ENCODE measurements at places on chromosomes 16 and 17. TPM values are rescaled to one million over a fixed set of nuclear protein-coding genes. Genes with fewer than 3 reads are reported as not detected.
A peak's percentile ranks its signal among the peaks of the same experiment; 100 is the strongest.

Gene FN3K
- 2.0 TPM for total RNA-seq

GRCh38 chr17:73309727-73310596, 1.8 kb downstream of the CDC42EP4 start:
- no peaks in the 10 kb centered on the region for H3K36me3 ChIP-seq
- H3K4me3 ChIP-seq: peak overlapping the region; percentile 74
- peaks cover 11% of the 10 kb centered on the region for H3K27me3 ChIP-seq

DNA sequence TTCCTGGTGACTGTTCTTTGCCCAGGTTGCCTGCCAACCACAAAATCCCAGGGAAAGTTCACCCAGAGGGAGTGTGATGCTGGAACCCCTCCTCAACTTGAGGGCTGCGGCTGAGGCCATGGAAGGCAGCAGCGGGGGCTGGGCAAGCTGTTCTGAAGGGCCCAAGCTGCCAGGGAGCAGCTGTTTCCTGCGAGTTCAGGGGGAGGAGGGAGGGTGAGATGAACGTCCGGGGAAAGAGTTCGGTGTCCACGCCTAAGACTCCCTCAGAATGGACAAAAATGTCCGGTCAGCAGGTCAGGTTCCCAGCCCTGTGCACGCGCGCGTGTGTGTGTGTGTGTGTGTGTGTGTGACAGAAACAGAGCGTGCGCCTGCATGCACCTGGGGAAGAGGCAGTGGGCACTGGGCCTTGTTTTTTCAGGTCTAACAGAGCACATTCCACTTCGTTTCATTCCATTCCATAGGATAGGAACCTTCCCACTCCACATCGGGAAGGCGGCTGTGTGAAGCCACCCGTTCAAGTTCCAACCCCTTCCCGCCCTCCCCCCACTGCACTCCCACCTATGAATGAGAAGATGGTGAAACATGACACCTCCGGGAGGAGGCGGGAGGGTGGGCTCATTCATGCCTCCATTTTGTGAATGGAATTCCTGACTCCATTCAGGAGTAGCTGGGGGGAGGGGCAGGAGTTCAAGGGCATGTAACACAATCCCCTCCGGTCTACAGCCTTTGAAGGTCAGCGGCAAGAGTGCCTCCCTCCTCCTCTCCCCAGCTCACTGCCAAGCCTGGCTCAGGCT, 15.7 kb downstream of the ETV4 start:
- H3K4me1 ChIP-seq: no peaks in the 10 kb centered on the region
- DNase-seq: no peak
- H3K36me3 ChIP-seq: peaks cover 3% of the 10 kb centered on the region
- no peak overlapping the region for H3K27ac ChIP-seq

Gene SGF29
- 49.3 TPM for total RNA-seq

DNA sequence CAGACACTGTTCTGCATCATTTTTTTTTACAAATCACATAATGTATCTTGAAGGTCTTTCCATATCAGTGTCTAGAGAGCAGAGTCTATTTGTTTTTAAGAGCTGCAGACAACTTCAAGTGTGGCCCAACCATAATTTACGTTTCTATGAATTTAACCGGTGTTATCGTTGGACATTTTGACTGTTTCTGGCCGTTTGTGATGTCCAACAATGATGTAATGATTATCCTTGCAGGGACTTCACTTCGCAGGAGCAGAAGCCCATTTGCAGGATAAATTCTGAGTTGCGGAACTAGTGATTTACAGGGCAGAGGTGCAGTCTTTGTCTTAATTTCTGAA, 26.9 kb upstream of the HLF start:
- peaks cover 23% of the 10 kb centered on the region for H3K27me3 ChIP-seq
- no peaks in the 10 kb centered on the region for H3K36me3 ChIP-seq
- H3K27ac ChIP-seq: no peak overlapping the region
- H3K4me1 ChIP-seq: peaks cover 18% of the 10 kb centered on the region
- DNase-seq: no peak

GRCh38 chr17:7435676-7436555, 681 bp downstream of the TMEM102 start:
- H3K4me1 ChIP-seq: peaks cover 43% of the 10 kb centered on the region
- H3K4me3 ChIP-seq: peak overlapping the region; percentile 87
- peak overlapping the region; percentile 97 for H3K27ac ChIP-seq
- peaks cover 17% of the 10 kb centered on the region for H3K27me3 ChIP-seq
- peak; percentile 71 for DNase-seq
- peaks cover 24% of the 10 kb centered on the region for H3K36me3 ChIP-seq

DNA sequence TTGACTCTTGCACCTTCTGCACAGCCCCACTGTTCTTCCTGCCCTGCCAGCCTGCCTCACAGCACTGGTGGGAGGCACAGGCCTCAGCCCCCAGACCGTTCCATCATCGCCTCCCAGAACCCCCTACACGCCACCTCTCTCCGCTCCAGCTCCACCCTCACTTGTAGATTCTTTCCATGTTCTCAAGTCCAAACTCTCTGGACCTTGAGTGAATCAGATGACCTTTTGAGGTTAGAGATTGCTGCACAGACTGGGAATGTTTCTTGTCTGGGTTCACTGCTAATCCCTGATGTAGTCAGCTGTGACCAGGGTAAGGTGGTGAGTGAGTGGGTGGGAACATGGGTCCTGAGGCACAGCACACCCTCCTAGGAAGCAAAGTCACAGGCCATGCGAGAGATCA, 272.4 kb downstream of the IRF8 start:
- peaks cover 7% of the 10 kb centered on the region for H3K4me1 ChIP-seq
- no peak overlapping the region for H3K4me3 ChIP-seq
- no peak for DNase-seq
- no peak overlapping the region for H3K27ac ChIP-seq
- no peaks in the 10 kb centered on the region for H3K36me3 ChIP-seq

Gene ELMO3
- 6.3 TPM for total RNA-seq

DNA sequence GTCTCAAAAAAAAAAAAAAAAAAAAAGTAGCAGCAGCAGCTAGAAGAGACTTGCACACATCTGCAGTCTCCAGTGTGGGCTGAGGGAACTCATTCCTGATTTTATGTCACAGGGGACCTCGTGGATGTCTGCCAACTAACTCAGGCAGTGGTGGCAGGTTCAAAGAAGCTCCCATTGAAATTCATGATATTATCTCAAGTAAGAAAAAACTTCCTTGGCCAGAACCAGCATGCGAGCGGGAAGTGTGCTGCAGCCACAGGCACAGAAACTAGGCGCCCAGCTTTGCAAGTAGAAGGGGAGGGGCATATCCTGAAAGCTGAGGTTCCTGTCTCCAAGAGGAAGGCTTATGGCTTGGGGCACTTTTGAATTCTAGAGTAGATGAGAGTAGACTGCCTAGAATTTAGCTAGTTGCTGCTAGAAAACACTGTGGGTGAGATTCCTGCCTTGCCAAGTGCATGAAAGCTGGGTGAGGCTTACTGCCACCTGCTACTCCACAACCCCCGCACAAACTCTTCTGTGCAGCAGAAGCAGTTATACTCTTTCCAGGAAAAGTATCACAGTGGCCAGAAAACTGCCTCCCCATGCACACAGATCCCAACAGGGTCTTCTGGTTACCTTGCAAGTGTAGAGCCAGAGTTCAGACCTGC, 603.8 kb upstream of the CA10 start:
- no peak for DNase-seq
- no peak overlapping the region for H3K4me3 ChIP-seq
- H3K27me3 ChIP-seq: no peaks in the 10 kb centered on the region
- no peaks in the 10 kb centered on the region for H3K36me3 ChIP-seq
- no peak overlapping the region for H3K27ac ChIP-seq

DNA sequence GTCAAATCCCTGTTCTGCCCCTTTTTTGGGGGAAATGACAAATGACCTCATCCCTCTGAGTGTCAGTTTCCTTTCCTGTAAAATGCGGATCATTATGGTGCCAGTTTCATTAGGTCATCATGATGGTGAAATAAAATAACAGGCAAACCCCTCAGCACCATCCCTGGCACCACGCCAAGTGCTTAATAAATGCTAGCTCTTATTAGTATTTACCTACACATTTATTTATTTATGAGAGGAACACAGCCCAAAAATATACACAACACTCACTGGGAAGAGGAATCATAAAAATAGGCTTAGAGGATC, 28.6 kb upstream of the GPRC5B start:
- DNase-seq: no peak
- H3K4me1 ChIP-seq: no peaks in the 10 kb centered on the region
- no peaks in the 10 kb centered on the region for H3K36me3 ChIP-seq

Gene CLEC18B
- 1.9 TPM for total RNA-seq

Gene EPN3
- total RNA-seq: not detected

GRCh38 chr16:47057630-47057993, 84.1 kb upstream of the DNAJA2 start:
- no peak for DNase-seq
- H3K4me3 ChIP-seq: no peak overlapping the region
- H3K4me1 ChIP-seq: no peaks in the 10 kb centered on the region

Gene C17orf67
- 5.1 TPM for total RNA-seq

DNA sequence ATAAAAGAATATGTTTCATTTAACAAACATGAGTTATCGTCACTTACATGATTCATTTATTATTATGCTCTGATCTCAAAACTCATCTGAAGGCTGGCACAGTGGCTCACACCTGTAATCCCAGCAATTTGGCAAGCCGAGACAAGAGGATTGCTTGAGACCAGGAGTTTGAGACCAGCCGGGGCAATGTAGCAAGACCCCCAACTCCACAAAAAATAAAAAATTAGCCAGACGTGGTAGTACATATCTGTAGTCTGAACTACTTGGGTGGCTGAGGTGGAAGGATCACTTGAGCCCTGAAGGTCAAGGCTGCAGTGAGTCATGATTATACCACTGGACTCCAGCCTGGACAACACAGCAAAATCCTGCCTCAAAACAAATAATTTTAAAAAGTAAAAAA, 16.0 kb downstream of the APPBP2 start:
- H3K27me3 ChIP-seq: no peaks in the 10 kb centered on the region
- DNase-seq: no peak
- peaks cover 20% of the 10 kb centered on the region for H3K36me3 ChIP-seq
- H3K4me3 ChIP-seq: no peak overlapping the region
- no peak overlapping the region for H3K27ac ChIP-seq

Gene PRAC1
- not detected for total RNA-seq

- H3K4me3 ChIP-seq: no peak overlapping the region
- peaks cover 16% of the 10 kb centered on the region for H3K27me3 ChIP-seq
- no peaks in the 10 kb centered on the region for H3K36me3 ChIP-seq
- no peak overlapping the region for H3K27ac ChIP-seq
- no peak for DNase-seq
- no peaks in the 10 kb centered on the region for H3K4me1 ChIP-seq
Observed at GRCh38 chr16:66079671-66080334, 286.7 kb upstream of the CDH5 start.

DNA sequence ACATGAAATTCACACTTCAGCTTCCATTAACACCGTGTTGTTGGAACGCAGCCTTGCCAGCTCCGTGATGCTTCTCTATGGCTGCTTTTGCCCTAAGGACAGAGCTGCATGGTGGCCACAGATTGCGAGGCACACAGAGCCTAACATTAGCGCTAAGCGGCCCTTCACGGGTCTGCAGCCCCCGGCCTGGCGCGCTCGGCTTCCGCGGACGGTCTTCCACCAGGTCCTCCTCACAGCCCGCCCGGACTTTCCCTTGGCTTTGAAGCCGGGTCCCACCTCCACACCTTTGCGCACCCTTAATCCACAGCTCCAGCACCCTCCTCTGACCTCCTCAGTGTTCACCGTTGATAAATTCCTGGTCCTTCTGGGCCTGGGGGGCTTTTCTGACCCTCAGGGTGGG, 19.6 kb downstream of the SCGB1C2 start:
- no peak for DNase-seq
- no peaks in the 10 kb centered on the region for H3K27me3 ChIP-seq
- H3K36me3 ChIP-seq: no peaks in the 10 kb centered on the region
- H3K4me3 ChIP-seq: no peak overlapping the region
- H3K4me1 ChIP-seq: no peaks in the 10 kb centered on the region
- H3K27ac ChIP-seq: no peak overlapping the region

DNA sequence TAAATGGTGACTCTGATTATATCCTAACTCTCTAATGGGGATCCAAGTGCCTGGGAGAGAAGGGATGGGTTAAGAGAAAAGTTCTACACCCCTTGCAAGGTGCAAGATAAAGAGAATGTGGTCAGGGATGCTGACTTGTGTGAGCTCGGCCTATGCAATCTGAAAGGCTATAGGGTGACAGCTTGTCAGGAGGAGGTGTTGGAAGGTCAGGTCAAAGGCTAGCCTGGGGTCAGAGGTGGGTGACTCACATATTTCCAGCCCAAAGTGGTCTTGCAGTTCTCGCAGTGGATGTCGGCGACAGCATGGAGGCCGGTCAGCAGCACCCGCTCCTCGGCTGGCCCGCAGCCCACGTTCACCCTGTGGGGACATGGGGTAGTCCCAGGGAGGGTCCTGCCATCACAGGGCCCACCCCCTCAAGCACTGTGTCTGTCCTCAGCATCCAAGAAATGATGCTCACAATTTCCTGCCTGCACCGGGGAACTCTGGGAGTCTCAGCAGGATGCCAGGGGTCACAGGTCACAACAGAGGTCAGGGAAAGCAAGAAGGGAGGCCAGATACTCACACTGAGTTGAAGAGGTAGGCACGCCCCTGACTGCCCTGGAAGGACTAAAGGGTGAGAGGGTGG, 1.4 kb downstream of the YPEL3 start:
- peaks cover 47% of the 10 kb centered on the region for H3K36me3 ChIP-seq
- peak overlapping the region; percentile 83 for H3K4me3 ChIP-seq
- H3K27me3 ChIP-seq: no peaks in the 10 kb centered on the region
- H3K4me1 ChIP-seq: peaks cover 58% of the 10 kb centered on the region
- no peak for DNase-seq
- H3K27ac ChIP-seq: peak overlapping the region; percentile 92

DNA sequence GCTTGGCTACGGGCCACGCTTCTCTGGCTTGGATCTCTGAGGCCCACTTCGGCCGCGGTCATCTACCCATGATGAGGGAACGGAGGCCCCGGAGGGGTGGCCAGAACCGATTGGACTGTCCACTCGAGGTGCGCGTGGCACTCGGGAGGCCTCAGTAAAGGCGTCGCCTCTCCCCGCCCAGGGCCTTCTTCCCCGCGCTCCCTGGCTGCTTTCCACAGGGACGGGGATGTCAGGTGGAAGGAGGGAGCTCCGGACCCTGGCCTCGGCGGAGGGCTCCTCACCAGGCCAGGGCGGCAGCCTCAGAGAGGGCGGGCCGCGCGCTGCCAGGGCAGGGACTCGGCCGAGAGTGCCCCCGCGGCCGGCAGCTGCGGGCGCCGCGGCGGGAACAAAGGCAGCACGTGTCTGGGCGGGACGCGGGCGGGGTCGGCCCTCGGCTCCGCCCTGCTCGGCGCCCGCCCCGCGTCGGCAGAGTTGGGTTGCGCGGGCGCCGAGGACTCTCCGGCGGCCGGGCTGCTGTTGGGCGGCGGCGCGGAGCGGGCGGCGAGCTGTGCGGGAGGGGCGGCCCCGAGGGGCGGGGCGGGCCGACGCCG, 587 bp upstream of the CDK5R1 start:
- peak; percentile 67 for DNase-seq
- H3K27me3 ChIP-seq: no peaks in the 10 kb centered on the region
- peak overlapping the region; percentile 69 for H3K4me3 ChIP-seq
- peaks cover 41% of the 10 kb centered on the region for H3K4me1 ChIP-seq

DNA sequence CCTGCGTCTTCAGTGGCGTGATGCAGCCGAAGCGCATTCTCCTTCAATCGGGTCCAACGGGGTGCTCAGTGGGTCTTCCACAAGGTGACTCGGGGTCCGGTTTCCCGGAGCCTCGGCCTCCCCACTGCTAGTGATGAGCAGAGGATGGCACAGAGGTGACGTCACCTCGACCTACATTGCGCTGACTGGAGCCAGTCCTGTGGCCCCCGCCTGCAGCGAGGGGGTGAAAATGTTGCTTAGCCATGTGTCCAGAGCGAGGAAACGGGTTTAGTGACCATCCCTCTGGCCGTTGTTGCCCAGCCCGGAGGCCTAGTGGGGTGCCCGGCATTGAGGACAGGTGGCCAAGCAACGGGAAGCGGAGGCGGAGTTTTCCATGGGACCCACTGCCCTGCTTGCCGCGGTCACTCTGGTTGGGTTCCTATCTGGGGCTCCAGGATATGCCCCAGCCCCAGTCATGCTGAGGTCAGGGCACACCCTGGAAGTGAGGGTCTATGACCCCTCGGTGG, 190.6 kb upstream of the CIBAR2 start:
- peaks cover 39% of the 10 kb centered on the region for H3K4me1 ChIP-seq
- no peaks in the 10 kb centered on the region for H3K27me3 ChIP-seq
- DNase-seq: no peak

Gene FASN
- 139 TPM for total RNA-seq

Measured in activated CD4-positive, alpha-beta T cell treated with anti-CD3 and anti-CD28 coated beads, Interleukin-2, amount 10 ng/mL, durations not matched to agents 7 days and 5 days (primary cell).